Inflammatory macrophage treated with lipopolysaccharide for 1 hour (primary cell): ENCODE measurements at places on chromosomes 1 and 21.

DNA sequence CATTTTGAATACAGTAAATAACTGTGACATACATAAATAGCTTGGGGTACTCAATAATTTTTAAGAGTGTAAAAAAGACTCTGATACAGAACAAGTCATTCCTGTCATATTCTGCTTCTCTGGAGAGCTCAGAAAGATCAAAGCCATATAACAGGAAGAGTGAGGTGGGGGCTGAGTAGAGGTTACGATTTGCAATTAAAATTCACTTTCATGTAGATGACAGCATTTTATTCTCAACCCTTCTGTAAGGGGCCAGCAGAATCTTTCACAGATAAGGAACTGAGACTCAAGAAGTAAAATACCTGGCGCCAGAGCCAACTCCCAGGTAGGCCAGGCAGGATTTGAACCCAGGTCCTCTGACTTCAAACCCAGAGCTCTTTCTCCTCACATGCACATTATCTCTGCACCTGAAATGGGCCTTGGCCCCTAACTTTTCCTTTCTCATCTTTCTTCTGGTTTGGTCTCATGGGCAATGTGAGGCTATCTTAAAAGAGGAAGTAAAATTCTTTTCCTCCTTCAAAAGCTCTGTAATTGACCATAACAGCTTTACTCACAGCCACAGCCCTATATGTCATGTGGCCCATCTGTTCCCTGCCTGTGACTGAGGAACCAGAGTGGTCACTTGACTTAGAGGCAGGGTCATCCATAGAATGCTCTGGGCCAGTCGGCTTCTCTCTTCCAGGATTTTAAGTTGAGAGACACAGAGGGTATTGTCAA is 80.9 kb upstream of the SYT6 start:
- peak; percentile 42 for DNase-seq

DNA sequence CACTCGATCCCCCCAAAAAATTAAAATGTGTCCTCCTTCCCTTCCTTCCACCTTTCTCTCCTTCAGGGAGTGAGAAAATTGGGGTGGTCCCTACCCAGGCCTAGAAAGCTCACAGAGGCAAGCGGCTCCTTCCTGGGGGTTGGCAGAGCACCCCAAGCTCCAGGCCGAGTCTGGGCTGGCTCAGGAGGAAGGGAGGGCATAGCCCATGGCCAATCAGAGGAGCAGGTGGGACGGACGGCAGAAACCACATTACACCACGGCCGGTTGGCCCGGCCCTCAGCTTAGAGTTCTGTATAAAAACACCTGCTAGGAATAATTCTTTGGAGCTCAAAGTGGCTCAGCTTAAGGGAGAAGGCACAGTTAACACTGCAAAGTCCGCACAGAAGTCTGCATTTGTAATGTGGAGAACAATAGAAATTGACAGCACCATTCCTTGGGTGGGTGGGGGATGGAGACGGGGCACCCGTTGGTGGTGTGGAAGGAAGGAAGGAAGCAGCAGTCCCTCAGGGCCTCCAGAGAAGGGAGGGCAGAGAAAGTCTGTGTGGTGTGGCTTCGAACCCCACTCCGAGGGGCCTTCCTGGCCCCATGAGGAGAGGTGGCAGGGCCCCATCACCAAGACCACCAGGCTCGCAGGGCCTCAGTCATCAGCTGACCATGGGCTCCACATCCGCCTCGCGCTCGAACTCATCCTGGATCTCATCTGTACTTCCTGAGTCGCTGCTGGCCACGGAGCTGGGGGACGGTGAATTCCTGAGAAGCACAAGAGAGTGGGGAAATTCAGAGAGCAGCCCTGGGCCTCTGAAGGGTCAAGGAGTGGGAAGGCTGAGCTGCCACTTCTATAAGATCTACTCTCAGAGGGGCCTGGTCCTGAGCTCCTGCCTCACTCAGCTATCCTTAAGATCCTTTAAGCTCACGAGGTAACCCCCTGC is 5.8 kb upstream of the ALDH4A1 start:
- DNase-seq, result peak; percentile 29

- DNase-seq, result peak; percentile 24
Measured at GRCh38 chr1:44924835-44925464, 61.4 kb downstream of the EIF2B3 start.

DNA sequence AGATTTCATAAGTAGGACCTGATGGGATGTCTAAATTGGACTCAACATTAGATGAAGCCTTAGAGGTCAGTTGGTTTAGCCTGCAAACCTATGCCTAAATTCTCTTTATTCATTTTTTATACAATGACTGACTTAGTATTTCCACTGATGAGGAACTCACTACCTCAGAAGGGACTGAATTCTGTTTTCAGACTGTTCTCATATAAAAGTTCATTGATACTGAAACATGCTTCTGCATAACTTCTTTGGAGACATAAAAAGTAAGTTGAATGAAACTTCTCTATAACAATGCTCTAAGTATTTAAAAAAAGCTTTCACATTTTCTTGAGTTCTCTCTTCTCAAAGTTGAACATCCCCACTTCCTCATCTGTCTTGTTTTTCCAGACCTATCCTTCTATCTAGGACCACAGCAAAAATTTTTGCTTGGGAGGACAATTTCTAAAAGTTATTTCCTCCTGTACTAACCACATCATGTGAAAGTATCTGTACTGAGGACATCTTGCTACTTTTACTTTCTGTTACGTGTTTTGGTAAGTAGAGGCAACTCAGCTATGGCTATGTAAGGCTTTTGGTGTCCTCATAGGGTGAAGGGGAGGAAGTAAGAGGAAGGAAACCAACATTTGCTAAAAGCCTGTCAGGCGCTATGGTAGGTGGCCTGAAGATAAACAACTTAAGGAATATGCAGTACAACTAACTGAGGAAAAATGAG is 64.1 kb downstream of the USP24 start:
- DNase-seq, result peak; percentile 59

GRCh38 chr1:235923466-235924021 is 56.8 kb upstream of the LYST start:
- no peak for DNase-seq

GRCh38 chr1:180194546-180195207 is 35.4 kb upstream of the LHX4 start:
- no peak for DNase-seq

GRCh38 chr1:15407580-15407979 is 2.1 kb upstream of the EFHD2 start:
- DNase-seq, result no peak

DNA sequence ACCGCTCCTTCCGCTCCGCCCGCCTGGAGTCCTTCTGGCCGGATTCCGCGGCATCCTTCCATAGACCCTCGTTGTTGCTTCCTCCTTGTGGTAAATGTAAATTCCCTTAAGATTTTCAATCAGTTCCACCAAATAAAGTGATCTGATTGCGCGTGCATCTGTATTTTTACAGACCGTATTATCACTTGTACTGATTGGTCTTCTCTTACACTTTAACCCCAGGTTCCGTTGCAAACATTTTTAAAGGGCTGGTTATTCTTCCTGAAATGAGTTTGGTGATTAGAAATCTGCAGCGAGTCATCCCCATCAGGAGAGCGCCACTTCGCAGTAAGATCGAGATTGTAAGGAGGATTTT is 483 bp downstream of the YBEY start:
- DNase-seq, result peak; percentile 80

DNA sequence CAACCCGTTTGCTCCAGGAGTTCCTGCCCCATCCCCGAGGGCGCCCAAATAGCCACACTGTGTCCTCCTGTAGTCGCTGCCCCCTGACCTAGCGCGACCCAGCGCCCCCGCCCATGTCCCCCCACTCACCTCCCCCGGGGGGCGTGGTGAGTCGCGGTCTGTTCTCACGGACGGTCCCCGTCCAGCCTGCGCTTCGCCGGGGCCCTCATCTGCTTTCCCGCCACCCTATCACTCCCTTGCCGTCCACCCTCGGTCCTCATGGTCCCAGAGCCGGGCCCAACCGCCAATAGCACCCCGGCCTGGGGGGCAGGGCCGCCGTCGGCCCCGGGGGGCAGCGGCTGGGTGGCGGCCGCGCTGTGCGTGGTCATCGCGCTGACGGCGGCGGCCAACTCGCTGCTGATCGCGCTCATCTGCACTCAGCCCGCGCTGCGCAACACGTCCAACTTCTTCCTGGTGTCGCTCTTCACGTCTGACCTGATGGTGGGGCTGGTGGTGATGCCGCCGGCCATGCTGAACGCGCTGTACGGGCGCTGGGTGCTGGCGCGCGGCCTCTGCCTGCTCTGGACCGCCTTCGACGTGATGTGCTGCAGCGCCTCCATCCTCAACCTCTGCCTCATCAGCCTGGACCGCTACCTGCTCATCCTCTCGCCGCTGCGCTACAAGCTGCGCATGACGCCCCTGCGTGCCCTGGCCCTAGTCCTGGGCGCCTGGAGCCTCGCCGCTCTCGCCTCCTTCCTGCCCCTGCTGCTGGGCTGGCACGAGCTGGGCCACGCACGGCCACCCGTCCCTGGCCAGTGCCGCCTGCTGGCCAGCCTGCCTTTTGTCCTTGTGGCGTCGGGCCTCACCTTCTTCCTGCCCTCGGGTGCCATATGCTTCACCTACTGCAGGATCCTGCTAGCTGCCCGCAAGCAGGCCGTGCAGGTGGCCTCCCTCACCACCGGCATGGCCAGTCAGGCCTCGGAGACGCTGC is 1.1 kb downstream of the HTR6 start:
- DNase-seq, result no peak

GRCh38 chr1:153509729-153510354 is 25.9 kb downstream of the S100A6 start:
- DNase-seq, result no peak

DNA sequence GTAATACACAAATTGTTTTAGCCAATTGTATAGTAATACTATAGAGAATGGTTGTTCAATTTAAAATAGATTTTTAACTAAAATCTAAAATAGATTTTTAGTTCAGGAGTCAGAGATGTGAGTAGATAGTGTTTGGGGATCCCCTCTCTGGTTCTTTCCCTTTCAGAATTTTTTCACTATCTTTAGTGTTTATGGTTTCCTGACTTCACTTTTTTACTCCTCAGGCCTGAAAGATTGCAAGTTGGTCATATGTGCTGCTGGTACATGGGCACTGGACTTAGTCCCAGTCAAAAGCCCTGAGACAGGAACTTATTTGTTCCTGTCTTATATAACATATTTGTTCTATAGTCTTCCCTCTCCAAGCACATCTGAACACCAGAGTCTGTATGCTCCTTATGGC is 96.8 kb upstream of the ATP1B1 start:
- DNase-seq, result peak; percentile 8

DNA sequence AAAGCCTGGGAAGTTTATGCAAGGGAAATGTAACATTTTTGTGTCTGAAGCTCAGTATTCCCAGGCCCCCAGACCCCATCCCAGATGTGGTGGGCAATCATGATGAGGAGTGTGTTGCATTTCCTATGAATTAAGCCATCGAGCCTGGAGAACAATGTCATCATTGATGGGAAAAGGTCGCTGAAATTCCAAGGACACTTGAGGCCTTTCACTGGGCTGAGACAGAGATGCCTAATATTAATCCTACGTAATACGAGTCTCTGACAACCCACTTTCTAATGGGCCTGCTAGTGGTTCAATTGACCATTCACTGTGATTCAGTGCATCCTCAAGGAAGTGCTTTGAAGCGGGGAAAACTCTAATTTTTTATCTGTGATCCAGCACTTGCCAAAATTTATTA is 291.6 kb downstream of the PLPP3 start:
- no peak for DNase-seq

GRCh38 chr1:180540697-180541594 is 17.8 kb upstream of the OVAAL start:
- no peak for DNase-seq

DNA sequence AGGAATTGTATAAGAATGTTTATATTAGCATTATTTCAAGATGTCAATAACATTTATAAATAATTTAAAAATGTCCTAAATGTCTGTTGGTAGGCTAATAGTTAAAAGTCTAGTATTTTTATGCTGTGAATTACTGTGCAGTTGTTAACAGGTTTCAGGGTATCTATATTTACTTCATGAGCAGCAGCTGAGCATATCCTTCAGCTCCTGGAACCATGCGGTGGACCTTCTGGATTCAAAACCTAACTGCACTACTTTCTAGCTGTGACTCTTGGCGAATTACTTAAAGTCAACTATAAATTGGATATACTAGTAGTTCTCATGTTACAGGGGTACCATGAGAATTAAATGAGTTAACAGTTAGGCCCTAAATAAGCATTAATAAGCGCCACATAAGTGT is 3.7 kb downstream of the CEP350 start:
- DNase-seq, result no peak

GRCh38 chr1:40317394-40318074 is 448 bp upstream of the COL9A2 start:
- DNase-seq, result no peak

DNA sequence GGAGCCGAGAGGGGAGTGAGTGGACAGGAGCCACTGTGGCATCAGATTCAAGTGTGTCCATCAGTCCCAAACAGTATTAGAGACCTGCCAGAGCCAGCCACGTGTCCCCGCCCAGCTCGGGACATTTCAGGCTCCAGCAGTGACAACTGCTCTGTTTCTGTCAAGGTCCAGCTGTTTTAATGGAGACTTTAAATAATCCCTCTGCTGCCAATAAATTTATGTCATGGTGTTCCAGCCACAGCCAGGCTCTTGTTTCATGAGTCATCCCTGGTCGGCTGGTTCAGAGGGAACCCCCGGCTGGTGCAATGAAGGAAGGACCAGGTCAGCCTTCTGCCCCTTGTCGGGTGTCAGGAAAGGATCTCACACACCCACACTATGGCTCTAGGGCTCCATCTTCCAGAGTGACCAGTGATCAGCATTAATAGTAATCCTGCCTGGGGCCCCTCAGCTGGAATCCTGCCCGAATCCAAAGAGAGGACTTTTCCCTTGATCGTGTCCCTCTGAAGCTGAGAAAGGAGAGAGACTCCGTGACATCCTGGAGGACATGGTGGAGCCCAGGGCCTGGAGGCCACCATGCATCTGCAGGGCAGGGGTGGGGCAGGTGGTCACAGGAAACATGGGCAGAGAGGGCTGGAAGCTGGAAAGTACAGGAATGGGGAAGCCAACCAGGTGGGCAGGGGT is 197.3 kb downstream of the MATN1 start:
- peak; percentile 62 for DNase-seq

GRCh38 chr1:184146202-184146601 is 94.7 kb downstream of the TSEN15 start:
- DNase-seq, result no peak

DNA sequence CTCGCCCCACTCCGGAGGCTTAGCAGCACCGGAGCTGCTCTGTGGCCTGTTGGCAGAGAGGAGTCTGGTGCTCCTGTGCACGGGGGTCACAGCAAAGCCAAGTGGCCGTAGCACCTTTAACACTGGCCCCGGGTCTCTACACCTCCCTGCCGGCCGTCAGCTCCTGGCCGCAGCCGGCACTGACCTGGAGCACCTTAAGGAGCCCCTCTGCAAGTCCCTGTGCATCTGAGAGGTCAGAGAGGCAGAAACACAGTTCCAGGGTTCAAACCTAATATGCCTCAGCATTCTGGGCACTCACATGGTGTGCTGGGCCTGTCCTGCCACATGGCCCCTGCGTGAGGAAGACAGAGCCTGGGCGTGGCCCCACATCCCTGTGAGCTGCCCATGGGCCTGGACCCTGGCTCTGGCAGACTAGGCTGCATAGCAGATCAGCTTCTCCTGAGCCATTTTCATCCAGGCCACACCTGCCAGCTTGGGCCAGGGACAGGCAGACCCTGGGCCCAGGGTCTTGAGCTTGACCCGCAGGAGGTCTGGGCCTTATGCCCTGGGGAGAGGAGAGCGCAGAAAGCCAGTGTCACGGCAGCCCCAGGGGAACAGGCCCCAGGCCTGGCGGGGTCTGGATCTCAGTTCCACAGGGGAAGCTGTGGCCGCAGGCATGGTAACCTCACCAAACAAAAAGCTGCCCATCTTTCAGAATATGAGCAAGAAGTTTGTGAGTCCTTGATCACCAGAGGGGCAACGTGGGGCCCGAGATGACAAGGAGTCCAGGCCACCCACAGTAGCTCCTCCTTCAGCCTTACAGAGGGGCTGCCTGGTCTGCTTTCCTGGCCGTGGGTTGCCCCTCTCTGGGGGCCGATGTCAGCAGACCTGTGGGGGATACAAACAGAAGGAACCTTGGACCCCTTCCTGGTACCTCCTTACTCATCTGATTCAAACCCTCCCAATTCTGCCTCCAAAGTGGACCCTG is 146.0 kb upstream of the COL6A1 start:
- DNase-seq, result no peak
